ENCODE measurements at places on chromosomes 3 and 15.

DNA sequence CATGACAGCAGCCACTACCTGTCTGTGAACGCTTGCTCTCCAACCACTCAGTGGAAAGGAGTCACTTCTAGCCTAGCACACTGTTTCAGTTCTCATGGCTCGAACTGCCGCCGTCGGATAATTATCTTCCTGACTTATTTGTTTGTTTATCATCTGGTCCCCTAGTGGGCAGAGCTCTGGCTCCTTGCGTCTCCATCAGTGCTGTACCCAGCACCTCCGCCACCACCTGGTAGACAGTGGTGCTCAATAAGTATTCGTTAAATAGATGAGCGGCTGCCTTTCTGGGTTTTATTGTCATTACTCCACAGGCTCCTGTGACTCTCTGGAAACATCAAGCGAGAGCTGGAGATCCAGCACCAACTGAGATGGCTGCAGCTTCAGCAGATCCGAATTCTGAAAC, 297.5 kb downstream of the NTRK3 start:
- no peak for DNase-seq

DNA sequence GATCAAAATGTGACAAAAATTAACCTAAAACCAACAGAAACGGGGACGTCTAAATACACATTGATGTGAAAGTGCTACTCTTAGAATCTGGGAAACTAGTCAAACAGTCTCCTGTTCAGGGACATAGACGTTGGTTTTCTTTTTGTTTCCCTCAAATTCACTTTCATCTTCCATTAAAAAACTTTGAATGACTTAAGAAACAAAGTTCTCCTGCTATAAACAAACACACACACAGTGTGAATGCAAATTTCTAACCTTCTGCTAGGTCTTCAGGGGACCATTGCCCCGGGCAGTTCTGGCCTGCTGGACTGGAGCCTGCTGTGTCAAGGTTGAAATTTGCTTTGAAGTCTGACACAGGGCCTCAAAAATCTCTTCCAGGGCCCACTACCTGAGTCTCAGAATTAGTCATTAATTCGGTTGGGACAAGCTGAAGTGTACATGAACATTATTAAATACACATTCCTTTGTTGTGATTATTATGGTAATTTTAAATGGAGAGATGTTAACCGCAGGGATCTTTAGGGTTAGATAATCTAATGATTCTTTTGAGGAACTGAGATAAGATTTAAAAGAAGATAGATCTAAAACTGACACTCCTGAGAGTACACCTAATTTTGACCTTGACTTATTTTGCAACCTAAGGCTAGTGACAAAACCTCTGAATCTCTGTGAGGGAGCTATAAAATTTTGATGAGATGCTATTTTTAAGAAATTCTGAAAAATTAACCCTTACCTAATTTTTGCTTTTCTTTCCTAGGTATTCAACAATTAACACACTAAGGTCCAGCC, 1260.4 kb downstream of the ROBO1 start:
- no peak for DNase-seq

DNA sequence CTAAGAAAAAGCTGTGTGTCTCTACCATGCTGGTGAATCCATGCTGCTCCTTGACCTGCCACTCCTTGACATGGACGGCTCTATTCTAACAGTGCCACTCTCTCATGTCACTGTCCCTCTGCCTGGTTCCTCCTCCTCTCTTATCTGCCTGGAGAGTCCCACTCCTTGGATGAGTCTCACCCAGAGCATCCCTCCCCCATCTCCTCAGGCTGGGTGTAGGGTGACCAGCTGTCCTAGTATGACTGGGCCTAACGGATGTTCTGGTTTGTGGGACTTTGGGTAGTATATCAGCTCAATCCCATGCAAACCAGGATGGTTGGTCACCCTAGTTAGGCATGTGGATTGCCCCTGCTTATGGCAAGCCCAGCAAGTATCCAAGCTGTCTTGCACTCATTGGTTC, 54.3 kb downstream of the LIPC start:
- no peak for DNase-seq

GRCh38 chr3:29004885-29005599, 275.8 kb upstream of the RBMS3 start:
- DNase-seq, result no peak

- no peak for DNase-seq
Measured at GRCh38 chr3:184355261-184356040, 6.0 kb downstream of the CLCN2 start.

DNA sequence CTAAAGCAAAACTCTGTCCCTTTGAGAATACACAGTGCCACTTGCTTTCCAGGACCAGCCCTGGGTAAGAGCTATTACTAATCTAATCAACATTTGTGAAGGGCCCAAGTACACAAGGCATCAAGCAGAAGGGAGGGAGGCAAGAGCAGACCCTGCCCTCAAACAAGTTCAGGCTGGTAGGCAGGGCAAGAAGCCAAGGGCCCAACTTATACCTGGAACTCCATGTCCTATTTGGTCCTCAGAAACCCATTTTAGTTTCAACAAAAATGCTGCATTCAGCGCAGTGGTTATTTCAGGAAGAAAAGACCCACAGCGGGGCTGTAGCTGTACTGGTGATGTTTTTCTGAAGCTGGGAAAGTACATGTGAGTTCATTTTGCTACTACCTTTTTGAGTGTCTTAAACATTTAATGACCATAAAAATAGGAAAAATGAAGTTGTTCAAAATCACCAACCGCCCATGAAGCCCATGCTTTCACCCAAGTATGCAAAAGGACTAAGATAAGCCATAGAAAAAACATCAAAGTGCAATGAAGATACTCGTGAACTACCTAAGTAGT, 2.8 kb downstream of the RPS17 start:
- no peak for DNase-seq

- no peak for DNase-seq
Measured at GRCh38 chr3:278300-279064, 81.9 kb downstream of the CHL1 start.

DNA sequence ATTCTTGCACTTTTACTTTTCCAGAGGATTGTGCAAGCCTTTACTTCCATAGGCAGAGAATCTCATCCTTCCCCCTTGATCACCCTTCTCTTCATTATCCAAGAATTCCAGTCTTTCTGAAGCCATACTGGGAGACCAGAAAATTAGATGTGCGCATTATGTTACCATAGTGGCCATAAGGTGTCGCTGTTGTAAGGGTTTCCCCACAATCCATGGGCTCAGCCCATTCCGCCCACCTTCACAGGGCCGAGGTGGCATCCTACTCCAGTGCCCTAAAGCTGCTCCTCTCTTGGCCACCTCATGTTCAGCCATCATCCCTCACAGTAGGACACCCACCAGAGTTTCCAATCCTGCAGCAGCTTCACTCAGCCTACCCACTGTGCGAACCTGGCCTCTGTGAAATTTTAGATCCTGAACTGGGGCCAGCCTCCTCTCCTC, 35.0 kb downstream of the CTSH start:
- no peak for DNase-seq

All from Peyer's patch (tissue), 4 donors.